ENCODE measurements at places on chromosomes 13 and 19.

DNA sequence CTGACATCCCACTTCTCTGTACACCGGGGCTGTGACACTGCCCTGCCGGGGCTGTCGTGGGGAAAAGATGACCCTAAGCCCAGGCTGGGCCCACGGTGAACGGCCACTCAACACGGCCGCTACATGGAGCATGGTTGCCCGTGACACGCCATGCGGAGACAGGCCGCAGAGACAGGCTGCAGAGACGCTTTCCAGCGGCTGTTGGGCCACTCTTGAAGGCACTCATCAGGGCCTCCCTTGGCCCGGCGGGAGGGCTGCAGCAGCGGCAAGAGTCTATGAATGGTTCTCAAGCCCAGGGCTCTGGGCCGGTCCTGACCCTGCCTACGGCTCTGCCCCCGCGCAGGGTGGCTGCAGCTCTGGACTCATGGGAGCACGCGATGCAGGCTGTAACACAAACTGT, 22.1 kb downstream of the ADPRHL1 start:
- no peak for DNase-seq

GRCh38 chr13:39577203-39577602, 25.8 kb downstream of the LHFPL6 start:
- no peak for DNase-seq

GRCh38 chr19:16527334-16527935, 14.8 kb downstream of the CHERP start:
- no peak for DNase-seq

DNA sequence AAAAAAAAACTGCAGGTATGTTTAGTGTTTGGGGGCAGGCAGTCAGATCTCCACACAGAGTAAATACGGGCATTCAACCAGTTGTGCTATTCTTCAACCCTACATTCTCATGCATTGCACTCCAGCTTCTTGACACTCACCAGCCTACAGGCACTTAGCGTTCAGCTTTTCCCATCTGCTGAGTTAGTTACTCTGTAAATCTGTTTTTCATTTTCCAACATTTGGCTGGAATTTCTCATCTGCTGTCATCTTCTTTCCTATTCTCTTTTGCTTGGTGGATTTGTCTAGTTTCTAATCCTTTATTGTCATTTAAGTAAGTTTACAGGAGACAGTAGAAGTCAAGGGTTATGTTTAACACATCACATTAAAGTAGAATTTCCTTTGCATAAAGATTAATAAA, 1318.9 kb downstream of the OLFM4 start:
- DNase-seq = no peak
